T-helper 9 cell (primary cell): ENCODE measurements at places on chromosomes 3 and 15.

DNA sequence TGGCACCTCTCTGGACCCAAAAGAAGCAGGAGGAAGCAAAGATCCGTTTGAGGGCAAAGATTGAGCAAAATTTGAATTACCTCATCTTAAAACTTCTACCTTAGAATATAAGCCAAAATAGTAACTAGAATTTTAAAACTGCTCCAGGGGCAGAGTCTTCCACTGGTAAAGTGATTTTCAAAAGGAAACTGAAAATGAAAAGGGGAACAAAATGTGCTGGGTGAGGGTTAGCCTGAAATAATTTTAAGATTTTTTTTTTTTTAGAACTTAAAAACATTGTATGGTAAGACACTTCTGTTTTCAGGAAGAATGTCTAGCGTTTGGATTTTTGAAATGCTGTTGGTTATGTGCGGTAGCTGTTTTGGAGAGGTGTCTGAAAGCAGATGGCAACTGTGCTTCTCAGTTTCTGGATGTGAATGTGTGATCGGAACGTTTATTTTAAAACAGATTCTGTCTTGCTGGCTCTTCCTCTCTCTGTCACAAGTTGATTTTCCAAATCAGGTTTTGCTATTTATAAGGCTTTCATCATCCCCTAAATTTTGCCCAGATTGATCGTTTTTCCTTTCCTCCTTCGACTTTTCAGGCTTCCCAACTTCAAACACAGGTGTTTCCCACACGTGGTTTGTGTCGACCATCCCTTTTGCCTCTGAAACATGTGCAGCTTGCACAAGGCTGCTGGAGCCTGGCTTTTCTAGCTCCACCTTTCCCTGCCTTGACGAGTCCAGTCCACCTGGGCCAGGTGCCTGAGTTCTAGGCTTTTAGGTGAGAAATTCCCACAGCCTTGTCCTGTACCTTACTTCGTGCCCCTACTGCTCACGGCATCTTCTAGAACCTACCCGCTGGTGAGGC, 3.3 kb downstream of the LRRK1 start:
- no peak for DNase-seq

DNA sequence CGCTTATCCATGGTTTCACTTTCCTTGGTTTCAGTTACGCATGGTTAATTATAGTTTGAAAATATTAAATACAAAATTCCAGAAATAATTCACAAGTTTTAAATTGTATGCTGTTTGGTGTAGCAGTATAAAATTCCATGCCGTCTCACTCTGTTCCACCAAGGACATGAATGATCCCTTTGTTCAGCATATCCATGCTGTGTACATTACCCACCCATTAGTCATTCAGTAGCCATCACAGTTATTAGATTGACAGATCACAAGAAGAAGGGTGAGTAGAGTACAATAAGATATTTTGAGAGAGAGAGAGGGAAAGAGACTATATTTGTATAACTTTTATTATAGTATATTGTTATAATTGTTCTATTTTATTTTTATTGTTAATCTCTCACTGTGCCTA, 535.5 kb downstream of the SQOR start:
- no peak for DNase-seq

- DNase-seq, result no peak
These were observed 51.1 kb downstream of the CGNL1 start for GRCh38 chr15:57427367-57427821.

DNA sequence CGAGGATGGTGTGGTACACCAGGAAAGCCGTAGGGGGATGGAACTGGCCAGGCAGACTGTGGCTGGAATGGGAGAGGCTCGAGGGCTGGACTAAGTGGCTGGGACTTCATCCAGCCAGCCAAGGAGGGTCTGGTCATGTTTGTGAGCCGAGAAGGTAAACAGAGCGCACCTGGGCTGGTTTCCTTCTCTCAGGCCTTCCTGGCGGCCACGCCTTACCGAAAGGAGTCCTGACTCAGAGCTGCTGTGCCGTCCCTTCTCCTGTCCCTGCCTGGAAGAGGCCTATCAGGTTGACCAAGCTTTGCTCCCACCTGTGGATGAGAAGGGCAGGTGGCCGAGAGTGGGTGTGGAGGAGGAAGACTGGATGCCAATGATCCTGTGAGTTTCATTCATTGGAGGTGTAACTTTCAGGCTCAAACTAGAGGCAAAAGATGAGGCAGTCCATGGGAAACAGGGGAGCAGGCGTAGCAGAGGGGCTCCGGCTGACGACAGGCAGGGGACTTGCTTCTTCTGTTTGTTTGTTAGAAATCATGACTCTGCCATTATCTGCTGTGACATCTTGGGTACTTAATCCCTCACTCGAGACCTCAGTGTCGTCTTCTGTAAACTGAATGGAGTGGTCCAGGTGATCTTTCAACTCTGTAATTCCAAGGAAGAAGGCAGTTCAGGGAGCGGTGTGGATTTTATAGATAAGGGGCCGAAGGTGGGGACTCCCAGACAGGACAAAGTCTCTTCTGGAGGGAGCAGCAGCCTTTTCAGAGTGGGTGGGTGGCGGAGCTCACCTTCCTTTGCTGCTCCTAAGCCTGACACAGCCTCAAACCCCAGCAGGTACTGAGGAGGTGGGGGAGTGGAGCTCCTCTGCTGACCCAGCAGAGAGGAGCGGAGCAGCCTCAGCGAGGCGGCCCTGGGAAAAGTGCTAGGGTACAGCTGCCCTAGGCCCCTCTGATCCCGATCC, 71.8 kb upstream of the GATM start:
- DNase-seq, result no peak

GRCh38 chr3:66211779-66212178, 9.0 kb upstream of the SLC25A26 start:
- no peak for DNase-seq

DNA sequence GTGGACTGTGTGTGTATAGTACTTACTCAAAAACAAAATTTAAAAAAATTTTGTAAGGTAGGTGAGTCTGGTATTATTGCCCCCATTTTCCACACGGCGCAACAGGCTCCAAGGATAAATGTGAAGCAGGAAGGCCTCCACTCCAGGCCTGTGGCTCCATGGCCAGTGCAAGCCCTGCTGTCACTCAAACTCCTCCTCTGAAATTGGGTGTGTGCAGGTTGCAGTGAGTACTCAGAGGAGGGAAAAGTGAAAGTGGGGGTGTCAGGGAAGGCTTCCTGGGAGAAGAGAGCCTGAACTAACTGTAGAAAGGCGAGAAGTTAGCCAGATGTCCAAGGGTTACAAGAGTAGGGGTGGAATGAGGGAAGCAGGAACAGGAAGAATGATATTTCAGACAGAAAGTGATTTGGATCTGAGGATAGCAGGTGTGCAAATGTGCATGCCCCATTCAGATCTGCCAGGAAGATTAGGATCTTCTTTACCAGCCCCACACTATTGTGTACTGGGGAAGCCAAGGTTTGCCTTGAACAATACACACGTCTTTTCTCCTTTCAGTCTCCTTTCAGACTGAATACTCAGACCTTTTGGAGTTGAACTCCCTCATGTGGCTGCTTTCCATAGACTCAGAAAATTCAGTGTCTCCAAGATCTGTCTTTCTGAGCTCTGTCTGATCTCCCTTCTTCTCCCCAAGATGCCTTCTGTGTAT, 48.7 kb upstream of the RYK start:
- DNase-seq, result no peak

- DNase-seq, result no peak
These were observed 29.7 kb downstream of the STARD9 start for GRCh38 chr15:42604894-42605744.

DNA sequence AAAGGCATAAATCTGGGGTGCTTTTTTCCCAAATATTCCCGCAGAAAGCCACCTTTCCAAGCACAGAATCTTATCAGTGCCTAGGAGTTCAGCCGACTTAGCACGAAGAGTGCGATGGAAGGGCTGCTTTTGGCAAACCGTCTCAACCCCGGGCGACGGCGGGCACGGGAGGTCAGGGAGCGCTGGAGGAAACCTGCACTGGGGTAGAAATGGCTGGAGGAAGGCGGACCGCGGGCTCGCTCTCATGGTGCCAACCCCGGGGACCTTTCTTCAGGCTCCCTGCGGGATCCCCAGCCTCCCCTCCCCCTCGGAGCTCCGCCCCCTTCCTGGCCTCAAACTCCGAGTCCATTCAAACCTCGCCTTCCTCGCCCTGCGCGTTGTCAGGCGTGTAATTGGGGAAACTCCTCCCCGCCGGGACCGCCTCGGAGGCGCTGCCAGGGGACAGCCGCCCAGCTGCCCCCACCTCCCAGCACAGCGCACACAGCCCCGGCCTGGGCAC, at the start of gene GABRG3:
GABRG3 (plus strand) TSS at position 470 of the 499 bp plus-strand sequence.
- no peak for DNase-seq

GRCh38 chr3:11671648-11672100, 28.0 kb upstream of the VGLL4 start:
- DNase-seq, result no peak

DNA sequence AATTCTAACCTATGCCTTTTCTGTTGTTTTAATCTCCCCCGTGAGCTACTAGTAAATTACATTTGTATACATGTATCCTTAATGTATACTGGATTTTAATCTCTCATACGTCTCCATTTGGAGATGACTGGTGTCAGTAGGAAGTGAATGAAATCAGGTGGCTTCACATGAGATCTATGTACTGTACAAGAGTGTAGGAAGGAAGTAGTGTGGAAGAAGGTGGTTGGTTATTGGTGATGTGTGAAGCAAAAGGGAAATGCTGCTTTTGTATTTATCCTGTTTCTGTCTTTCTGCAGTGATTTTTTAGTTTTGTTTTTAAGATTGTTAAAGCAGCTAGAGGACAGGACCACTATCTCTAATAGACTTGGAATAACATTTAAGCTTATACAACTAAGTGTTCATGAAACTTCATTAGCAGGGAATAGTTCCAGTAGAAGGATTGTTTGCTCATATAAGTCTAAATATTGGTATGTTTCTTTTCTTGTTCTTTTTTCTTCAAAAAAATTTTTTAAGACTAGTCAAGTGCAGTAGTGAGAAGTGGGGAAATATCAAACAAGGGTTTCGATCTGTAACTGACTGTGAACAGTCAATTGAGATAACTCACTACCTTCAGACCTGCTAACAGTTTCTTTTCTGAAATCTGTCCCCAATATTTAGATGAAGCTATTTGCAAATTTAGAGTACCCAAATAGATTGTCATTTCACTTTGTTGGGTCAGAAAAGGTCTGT, 15.3 kb downstream of the SNX1 start:
- no peak for DNase-seq

GRCh38 chr3:189631409-189631808, 220 bp downstream of the TP63 start:
- DNase-seq, result no peak

DNA sequence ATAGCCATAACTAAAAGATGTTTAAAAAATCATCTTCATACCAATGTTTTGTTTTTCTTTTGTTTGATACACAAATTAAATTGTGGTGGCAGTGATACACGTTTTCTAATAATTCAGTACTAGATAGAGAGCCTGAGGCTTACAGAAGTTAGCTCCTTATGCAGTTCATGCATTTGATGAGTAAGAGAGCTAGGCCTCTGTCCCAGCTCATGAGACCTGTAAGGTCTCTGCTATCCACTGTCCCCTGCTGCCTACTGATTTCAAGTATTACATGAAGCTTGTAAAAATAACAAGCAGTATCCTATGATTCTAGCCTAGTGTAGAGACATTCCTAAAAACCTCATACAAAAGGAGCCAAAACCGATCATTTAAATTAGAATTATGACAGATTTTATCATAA, 144.5 kb downstream of the MBNL1 start:
- no peak for DNase-seq

DNA sequence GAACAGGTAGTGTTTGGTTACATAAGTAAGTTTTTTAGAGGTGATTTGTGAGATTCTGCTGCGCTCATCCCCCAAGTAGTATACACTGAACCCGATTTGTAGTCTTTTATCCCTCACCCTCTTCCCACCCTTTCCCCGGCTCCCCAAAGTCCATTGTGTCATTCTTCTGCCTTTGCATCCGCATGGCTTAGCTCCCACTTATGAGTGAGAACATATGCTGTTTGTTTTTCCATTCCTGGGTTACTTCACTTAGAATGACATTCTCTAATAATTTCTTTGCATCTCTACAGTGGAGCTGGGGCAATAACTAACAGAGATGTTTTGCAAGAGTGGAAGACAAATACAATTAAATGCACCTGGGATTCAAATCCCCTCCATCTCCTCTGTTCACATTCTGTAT, 93.2 kb downstream of the TP63 start:
- DNase-seq, result no peak

DNA sequence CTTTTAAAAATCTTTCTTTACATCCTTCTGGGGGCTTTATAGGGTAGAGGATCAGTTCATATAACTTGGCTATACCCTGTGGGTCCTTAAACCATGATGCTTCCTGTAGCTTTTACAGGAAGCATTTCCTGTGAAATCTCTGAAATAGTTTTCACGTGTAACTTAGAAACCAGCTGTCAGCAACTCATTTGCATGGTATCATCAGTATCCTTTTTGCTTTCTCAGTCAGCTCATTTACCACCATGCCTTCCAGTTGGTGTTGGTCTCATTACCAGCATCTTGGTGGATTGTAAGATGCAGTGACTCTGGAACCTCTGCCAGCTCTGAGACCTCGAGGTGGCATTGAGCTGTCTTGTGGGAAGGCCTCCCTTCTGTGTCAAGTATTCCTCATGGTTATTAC, 96.7 kb upstream of the MYZAP start:
- no peak for DNase-seq

DNA sequence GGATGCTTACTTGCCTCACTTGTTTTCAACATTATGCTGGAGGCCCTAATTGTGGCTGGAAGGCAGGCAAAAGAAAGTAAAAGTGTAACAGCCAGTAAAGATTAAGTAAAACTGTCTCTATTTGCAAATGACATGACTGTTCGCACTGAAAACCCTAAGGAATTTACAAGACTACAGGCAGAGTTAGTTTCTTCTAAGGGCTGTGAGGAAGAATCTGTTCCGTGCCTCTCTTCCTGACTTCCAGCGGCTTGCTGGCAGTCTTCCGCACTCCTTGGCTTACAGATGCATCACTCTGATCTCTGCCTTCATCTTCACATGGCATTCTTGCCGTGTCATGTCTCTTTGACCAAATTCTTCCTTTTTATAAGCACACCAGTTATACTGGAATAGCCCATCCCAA, 86.1 kb downstream of the DLG1 start:
- DNase-seq, result no peak

- no peak for DNase-seq
These were observed 29.1 kb upstream of the SLC30A4 start for GRCh38 chr15:45551676-45552075.

DNA sequence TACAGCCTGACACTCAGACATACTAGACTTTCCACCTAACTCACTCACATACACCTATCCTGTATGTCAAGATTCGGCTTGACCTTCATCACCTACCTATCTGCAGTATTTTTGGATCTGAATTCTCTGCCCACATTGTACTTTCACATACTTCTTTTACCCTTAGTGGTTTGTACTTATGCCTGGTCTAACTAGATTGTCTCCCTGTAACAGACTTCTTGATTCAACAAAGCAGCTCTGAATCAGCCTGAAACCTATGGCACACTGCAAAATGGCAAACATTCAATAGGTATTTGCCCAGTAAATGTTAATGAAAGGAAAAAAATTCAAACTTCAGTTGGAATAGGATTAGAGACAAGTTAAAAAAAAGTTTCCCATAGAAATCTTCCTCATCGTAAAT, 106.5 kb downstream of the UBE3A start:
- no peak for DNase-seq

DNA sequence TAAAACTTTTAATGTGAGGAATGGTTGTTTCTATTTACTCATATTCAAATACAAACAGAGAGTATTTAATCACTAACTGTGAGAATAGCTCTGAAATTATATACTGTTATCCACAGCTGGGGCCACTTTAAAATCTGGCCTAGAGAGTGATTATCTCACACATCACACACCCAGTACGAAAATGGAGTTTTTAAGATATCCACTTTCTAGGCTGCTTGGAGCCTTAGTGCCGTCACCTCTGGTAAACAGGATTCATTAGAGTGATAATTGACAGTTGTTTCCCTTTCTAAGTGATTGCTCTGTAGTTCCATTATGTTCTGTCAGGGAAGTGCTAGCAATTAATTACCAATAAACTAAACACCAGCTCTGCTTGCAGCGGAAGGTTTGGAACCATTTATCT, 942.4 kb downstream of the FHIT start:
- DNase-seq, result no peak
